ENCODE measurements at places on chromosomes 4 and X.
A peak's percentile ranks its signal among the peaks of the same experiment; 100 is the strongest.

GRCh38 chr4:158858410-158859199 lies 89.8 kb downstream of the FNIP2 start:
- no peak for DNase-seq

- DNase-seq = no peak
Measured at GRCh38 chrX:133602881-133603280, 187.6 kb upstream of the GPC4 start.

GRCh38 chr4:6746721-6747293 lies 30.8 kb downstream of the BLOC1S4 start:
- DNase-seq = no peak

DNA sequence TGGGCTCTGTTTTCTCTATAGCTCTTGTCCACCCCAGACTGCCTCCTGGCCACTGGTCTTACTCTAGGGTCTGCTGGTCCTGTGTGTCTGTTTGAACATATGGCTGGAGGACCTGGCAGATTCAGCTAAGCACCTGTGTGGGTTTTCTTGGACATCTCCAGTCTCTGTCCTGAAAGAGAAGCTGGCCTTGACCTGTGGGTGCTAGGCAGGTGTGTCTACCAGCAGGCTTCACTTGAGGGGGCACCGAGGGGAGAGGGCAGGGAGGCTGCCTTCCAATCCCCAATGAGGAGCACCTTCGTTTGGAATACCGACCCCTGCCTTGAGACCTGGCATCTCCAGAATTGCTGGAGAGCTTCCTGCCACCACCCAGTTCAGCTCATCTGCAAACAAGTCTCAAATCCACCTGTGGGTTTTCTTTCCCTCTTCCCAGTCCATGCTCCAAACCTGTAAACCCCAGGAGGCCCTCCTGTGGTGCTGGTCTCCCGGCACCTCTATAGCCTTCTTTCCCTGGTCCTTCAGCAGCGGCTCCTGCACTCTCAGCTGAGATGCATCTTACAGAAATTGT lies 45.2 kb downstream of the HTRA3 start:
- no peak for DNase-seq

GRCh38 chrX:132216806-132217202 lies 2.4 kb downstream of the RAP2C start:
- peak; percentile 32 for DNase-seq

DNA sequence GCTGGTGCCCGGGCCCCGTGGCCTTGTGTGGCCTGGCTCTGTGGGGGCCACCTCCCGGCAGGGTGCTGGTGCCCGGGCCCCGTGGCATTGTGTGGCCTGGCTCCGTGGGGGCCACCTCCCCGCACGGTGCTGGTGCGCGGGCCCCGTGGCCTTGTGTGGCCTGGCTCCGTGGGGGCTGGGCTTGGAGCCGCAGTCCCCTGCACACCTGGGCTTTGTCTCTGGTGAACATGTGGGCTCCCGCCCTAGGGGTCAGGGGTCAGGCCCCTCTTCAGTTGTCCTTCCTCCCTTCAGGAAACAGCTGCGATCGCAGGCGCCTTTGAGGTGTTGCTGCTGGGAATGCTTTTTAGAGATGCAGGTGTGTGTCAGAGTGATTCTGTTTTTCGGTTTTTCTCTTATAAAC lies 17.2 kb downstream of the UVSSA start:
- no peak for DNase-seq

DNA sequence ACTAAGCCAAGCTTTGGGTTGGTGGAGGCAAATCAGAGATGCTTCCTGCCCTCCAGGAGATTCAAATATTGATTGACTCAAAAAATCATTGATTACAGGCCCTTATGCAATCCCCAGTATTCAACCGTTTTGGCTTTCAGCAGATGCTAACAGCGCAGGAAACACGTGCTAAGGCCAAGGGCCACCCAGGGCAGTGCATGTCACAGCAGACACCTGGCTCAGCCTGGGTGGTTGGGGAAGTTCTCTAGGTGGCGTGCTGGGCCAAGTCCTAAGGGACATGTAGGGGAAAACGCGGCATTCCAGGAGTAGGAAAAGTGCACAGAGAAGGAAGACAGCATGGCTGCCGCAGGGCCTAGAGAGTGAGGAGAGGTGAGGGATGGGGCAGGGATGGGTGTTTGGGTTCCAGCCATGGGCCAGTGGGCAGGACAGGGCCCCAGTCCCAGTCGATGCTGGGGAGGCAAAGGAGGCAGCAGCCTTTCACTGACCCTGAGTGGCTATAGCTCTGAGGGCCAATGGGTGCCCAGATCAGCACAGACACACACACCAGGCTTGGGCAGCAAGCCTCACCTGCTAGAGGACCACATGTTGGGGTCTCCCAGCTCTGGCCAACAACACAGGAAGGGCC lies 239.1 kb downstream of the EVC2 start:
- no peak for DNase-seq

- DNase-seq = peak; percentile 78
Measured at GRCh38 chrX:50770702-50771101, 43.3 kb downstream of the SHROOM4 start.

DNA sequence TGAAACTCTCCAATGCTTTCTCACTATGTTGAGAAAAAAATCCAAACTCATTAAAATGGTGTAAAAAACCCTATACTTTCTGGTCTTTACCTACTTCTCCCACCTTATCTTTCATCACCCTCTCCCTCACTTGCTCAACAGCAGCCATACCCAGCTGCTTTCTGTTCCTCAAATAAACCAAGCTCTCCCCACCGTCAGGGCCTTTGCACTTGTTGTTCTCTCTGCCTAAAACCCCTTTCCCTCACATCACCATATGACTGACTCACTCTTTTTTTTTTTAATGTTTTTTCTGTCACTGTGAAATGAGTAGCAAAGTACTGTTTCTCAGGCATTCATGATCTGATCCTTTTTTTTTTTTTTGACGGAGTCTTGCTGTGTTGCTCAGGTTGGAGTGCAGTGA lies 122.3 kb upstream of the TMEM164 start:
- DNase-seq = no peak

DNA sequence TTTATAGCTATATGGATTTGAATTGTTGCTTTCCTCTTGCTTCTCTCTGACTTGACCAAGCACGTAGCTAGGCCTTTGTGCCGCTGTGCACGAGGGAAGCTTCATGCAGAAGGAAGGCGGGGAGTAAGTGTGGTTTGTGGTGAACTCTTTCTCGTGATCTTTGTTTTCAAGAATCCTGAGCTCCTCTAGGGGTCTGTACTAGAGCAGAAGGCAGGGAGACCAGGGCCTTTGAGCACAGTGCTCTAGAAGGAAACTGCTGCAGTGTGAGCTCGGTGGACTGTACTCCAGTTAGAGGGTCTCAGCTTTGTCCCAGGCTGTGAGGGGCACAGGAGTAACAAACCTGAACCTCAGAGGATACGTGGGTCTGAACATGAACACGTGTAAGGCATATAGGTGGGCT lies 49.0 kb downstream of the AGA start:
- DNase-seq = no peak

DNA sequence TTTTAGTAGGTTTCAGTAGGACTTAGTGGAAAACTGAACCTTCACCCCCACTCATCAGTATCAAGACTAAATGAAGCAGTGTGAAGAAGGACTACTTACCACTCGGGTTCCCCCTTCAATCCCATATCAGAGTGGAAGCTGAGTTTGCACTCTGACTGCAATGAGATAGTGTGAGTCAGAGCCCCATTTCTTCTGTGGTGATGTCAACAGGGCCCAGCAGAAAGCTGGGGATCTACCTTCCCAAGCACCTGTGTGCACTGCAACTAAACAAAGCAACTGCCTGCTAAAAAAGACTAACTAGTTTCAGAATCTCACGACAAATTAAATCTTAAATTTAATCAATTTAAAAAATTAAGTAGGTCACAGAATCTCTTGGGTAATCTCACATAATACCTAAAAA lies 1837.0 kb upstream of the PCDH7 start:
- DNase-seq = no peak

DNA sequence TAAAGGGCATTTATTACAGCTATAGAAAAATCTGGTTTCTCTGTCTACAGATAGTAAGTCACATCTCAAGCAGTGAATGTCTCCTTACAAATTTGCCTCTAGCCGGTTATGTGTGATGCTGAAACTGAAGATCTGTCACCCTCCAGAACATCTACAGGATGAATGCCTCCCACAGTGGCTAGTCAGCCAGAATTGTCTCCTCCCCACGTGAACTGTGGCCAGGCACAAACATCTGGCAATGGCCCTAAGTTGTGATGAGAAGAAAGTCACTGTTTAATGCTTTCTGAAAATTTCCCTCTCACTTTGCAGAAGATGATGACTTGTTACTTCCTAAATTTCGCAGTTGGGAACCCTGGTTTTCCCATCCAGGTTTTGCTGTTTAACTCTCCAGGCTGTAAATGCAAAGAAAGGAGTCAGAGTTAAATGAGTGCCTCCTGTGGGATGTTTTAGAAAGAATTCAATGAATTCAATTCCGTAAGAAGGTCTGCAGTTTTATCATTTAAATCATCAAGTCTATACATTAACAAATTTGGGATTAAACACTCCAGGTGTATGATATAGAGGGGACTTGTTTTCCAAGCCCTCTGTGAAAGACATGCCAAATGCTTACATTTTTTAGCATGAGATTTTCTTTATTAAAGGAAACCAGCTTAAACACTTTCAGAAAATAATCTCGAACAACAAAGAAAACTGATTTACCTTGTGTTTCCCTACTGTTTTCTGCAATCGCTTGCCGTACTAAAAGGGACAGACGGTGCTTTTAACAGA lies 55.4 kb upstream of the TLR3 start:
- DNase-seq = no peak

- DNase-seq = no peak
Measured at GRCh38 chr4:184961660-184962059, 56.6 kb upstream of the HELT start.

GRCh38 chr4:134178706-134179105 lies 22.9 kb downstream of the PABPC4L start:
- no peak for DNase-seq

DNA sequence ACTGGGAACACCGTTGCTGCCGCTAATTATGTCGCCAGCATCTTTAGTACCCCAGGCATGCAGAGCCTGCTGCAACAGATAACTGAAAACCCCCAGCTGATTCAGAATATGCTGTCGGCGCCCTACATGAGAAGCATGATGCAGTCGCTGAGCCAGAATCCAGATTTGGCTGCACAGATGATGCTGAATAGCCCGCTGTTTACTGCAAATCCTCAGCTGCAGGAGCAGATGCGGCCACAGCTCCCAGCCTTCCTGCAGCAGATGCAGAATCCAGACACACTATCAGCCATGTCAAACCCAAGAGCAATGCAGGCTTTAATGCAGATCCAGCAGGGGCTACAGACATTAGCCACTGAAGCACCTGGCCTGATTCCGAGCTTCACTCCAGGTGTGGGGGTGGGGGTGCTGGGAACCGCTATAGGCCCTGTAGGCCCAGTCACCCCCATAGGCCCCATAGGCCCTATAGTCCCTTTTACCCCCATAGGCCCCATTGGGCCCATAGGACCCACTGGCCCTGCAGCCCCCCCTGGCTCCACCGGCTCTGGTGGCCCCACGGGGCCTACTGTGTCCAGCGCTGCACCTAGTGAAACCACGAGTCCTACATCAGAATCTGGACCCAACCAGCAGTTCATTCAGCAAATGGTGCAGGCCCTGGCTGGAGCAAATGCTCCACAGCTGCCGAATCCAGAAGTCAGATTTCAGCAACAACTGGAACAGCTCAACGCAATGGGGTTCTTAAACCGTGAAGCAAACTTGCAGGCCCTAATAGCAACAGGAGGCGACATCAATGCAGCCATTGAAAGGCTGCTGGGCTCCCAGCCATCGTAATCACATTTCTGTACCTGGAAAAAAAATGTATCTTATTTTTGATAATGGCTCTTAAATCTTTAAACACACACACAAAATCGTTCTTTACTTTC lies 1.8 kb downstream of the UBQLN2 start:
- DNase-seq = no peak

GRCh38 chr4:159012381-159012780 lies 90.5 kb upstream of the RAPGEF2 start:
- DNase-seq = no peak

DNA sequence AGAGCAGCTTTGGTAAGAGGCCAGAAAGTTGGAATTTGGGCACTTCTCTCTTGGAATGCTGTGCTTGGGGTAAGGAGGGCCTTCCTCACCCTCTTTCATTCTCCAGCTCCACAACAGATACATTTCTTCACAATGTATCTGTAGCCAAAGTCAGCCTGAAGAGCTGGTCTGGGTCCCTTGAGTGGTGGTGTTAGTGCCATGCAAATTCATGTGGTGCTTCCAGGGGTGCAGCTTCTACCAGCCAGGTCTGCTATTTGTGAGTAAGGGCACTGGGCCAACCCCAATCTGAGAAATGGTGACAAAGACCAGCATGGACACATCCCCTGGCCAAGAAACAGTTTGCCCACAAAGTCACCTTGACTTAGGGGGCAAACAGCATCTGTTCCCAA lies 17.8 kb downstream of the AMER1 start:
- no peak for DNase-seq

DNA sequence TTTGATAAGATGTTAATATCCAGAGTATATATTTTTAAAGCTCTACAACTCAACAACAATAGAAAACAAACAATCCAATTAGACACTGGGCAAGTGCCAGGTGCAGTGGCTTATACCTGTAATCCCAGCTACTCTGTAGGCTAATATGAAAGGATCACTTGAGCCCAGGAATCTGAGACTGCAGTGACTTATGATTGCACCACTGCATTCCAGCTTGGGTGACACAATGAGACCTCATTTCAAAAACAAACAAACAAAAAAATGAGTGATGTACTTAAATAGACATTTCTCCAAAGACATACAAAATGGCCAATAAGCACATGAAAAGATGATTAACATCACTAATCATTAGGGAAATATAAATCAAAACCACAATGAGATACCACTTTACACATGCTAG lies 356.8 kb upstream of the PCDH10 start:
- no peak for DNase-seq

DNA sequence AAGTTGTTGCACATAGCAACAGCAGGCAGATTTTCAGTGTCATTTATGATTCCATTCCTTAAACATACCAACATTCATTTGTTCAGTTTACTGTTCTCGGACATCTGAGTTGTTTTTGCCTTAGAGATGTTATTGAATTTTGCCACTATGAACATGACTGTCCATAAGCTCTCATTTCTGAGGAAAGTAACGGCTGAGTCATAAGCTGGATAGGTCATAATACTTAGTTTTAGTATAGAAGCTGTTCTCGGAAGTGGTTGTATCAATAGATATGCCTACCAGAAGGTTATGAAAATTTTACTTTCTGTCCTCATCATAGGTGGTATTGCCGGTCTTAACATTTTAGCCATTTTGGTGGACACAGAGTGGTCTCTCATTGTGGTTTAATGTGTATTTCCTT lies 157.1 kb upstream of the CLNK start:
- no peak for DNase-seq

DNA sequence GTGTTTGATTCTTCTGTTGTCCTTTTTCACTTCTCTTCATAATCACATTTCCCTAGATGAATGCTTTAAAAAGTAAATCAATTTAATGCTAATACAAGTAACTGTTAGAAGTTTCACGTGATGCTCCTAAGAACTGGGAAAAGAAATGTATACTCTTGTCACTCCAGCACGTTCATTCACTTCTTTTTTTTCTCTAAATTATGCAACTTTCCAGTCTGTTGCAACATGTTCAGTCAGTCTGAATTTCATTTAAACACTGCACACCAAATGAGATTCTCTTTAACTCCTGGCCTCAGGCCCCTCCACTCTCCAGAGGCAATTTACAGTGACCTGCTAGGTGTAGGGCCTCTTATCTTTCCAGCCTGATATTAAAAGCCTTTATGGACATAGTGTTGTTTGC lies 321.9 kb downstream of the HS3ST1 start:
- DNase-seq = no peak
